K562 (cell line): ENCODE measurements at places on chromosomes 6 and 20. TPM values are rescaled to one million over a fixed set of nuclear protein-coding genes. Genes with fewer than 3 reads are reported as not detected.

FAM135A gene
- polyA plus RNA-seq = 17.0 and 19.2 TPM in 2 replicates

POU3F2 gene
- polyA plus RNA-seq = 0.16 and 0.23 TPM in 2 replicates

KIF25 gene
- polyA plus RNA-seq = not detected in 2 replicates

SASH1 gene
- polyA plus RNA-seq = 0.76 and 2.3 TPM in 2 replicates

MCHR2 gene
- polyA plus RNA-seq = not detected in 2 replicates
